AG10803 (cell line): ENCODE measurements at places on chromosomes 1 and 21.

DNA sequence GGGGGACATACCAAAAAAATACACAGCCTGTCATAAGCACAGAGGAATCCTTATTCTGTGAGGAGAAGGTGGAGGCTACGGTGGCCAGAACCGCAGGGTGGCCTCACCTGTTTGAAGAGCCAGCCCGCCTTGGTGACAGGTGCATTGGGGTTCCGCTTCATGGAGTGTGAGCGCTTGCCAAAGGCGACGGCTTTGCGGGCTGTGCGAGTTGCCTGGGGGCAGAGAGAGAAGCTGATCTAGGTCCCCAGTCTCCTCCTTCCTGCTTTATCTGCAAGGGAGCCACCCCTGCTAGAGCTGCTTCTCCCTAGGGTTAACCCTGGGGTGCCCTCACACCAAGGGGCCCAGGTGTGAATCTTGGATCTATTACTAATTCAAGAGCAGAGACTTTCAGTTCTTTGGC lies 54.3 kb upstream of the GOLT1A start:
- no peak for DNase-seq

DNA sequence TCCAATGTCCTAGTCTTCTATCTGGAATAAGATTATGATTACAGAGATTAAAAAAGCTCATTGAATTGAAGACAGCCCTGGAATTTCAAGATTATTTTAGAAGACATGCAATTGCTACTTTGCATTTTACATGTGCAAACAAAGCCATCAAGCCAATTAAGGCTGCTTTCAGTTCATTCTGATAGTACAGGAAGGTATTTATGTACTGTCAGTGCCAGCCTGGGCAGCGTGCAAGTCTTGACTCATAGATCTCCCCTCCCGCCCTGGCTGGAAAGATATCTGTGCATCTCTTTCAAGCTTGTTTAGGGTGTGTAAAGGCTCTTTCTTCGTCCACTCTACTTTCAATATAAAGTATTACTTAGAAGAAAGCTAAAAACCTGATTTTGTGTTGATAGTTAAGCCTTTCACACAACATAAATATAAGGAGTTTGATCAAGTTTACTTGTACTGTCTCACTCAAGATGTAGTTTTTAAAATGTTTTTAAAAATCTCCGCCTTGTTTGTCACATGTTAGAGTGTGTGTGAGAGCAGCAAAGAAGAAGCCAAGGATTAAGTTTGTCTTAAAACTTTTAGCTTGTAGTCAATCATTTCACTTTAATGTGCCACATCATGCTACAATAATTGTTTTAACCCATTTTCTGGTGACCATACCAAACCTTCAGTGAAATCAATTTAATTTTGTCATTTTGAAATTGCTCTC lies 13.6 kb upstream of the LYPLAL1 start:
- DNase-seq: peak; percentile 22

DNA sequence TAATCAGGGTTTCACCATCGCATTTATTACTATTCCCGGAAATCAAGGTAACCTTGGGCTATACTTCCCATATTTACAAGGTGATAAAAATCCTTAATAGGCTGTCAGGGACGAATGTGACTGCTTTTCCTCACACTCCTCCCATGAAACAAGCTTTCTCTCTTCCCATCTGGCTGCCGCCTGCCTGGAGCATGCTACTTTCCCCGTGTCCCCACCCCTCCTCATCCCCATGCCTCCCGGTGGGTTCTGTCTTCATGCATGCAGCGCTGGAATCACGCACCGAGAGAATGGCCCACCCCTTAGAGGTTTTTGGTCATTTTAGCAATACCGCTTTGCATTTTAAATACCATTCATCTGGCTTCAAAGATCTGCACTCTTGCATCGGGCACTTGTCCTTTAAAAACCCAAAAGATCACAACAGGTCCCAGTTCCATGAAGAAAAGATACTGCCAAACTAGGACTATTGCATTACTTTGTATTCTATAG lies 339.1 kb downstream of the NTNG1 start:
- no peak for DNase-seq

DNA sequence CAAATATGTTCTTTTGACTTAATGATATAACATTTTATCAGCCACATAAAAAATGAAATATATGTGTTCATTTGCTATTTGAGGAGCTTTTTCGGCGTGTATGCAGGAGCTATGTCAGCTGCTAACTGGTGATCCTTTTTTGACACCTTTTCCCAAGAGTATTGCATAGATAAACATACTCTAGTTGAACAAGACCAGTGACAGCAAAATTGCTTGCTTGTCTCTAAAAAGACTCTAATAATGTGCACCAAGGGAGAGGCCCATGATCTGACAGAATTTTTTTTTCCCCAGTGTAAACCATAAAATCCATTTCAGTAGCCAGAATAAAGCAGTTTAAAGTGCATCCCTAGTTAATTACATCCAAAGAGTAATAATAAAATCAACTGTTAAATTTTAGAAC lies 103.6 kb upstream of the BARHL2 start:
- DNase-seq: no peak

GRCh38 chr21:30207252-30207579 lies 8.7 kb downstream of the CLDN8 start:
- DNase-seq: no peak

GRCh38 chr1:230429067-230429735 lies 3.1 kb upstream of the PGBD5 start:
- DNase-seq: no peak

DNA sequence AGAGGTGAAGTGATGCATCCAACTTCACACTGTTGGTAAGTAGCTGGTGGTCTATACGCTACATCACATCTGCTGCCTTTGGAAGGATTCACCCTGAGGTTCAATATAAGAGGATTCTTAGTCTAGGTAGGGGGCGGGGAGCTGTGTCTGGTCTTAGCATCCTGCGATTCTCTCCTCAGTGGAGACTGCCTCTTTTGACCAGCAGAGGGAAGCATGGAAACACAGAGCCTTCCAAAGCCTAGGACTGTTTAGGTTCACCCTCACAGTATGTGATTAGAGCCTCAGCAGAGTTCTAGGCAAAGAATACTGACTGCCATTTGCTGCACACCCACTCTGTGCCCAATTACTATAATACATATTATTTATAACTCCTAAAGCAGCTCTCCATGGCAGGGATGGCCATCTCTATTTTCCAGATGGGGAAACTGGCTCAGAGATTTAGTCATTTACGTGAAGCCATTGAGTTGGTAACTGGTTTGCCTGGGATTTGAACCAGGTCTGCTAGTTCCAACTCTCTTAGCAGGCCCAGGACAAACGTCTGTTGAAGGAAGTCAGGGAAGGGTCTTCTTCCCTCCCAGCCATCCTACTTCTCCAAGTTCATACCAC lies 28.9 kb upstream of the EFCAB14 start:
- DNase-seq: peak; percentile 44

DNA sequence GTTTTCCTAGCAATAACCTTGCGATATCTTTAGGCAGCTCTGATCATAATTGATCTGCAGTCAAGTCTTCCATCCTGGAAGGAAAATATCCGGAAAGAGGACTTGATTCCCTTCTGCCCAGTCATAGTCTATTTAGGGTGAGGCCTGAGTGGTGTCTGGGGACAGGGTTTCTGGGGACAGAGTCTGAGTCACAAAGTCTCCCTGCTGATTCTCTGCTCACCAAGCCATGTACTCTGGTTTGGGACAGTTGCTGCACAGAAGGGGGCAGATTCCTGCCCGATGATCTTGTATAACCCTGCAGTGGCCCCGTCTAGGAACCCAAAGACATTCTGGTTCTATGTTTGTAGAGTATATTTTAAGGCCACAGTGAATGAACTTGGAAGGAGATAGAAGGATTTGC lies 178.8 kb downstream of the KCNJ6 start:
- no peak for DNase-seq

DNA sequence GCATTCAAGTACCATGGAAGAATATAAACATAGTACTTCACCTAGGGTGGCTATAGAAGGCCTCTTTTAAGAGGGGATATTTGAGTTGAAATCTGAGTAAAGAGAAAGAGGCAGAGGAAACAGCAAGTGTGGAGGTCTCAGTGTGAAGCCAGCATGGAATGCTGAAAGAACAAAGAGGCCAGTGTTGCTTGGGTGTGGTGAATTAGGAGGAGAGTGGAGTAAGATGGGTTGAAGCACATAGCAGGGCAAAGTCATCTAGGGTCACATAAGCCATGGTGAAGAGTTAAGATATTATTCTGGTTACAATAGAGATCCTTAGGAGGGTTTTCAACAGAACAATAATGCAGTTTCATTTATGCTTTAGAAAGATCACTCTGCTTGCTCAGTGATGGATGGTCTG lies 37.5 kb downstream of the C1orf141 start:
- DNase-seq: no peak

DNA sequence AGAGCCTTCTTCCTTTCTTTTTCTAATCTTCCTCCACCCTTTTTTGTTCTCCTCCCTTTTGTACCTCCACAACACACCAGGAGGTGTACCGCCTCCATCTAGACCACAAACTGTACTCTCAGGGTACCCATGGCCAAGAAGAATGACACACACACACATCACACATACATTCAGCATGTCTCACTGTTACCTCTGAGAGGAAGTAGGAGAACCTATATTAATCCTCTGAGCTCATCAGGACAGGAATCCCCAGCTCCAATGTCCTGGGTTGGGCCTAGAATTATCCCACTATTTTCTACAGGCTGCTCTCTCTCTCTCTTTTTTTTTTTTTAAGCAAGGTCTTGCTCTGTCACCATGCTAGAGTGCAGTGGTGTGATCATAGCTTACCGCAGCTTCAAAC lies 36.7 kb downstream of the ATP2B4 start:
- DNase-seq: peak; percentile 89

GRCh38 chr1:183278739-183279591 lies 92.9 kb downstream of the LAMC2 start:
- DNase-seq: peak; percentile 91

- no peak for DNase-seq
Observed at GRCh38 chr1:22330092-22330759, 121.4 kb upstream of the ZBTB40 start.

GRCh38 chr1:164670026-164670425 lies 111.0 kb downstream of the PBX1 start:
- DNase-seq: no peak

GRCh38 chr1:8825985-8826481 lies 8.6 kb upstream of the RERE start:
- DNase-seq: peak; percentile 93

DNA sequence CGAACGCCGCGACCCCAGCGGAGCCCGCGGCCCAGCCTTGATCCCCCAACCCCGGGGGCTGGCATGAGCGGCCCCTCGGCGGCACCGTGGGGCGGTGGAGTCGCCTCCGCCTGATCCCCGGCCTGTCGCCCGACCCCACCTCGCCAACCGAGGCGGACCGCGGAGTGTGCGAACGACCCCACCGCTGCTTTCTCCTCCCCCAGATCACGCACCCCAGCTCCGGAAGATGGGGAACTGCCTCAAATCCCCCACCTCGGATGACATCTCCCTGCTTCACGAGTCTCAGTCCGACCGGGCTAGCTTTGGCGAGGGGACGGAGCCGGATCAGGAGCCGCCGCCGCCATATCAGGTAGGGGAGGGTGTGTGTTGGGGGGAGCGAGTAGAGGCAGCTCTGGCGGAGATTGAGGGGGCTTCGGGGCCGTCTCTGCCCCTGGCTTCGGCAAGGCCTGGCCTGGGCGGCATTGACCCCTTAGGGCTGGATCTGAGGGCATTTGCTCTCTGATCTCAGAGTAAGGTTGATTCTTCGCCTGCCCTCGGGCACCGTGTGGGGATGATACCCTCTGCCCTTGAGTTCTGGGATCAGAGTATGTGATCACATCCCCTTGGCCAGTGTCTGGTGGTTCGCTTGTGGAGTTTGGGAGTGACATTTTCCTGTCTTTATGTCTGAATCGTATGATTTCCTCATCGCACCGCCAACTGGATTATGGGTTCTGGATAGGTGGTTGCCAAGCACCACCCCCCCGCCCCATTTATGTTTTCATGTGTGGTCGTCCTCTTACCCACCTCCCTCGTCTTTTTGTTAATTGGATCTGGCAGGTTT lies 668 bp downstream of the RNF11 start:
- DNase-seq: peak; percentile 43

DNA sequence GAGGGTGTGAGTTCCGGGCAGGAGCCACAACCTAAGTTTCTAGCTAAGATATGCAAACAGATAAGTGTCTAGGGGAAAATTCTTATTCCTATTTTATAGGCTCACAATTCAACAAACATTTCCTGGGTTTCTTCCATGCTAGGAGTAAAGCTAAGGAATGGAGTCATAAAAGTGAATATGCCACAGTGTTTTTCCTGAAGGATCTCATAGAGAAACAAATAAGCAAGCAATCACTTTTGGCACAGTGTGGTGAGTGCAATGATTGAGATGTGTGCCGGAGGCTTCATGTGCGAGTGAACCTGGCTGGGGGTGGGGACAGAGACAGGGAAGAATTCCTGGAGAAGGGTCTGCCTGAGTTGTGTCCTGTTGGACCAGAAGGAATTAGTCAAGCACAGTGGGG lies 147.4 kb downstream of the TENT5C start:
- no peak for DNase-seq

GRCh38 chr1:92424381-92424780 lies 62.3 kb downstream of the GFI1 start:
- DNase-seq: no peak

DNA sequence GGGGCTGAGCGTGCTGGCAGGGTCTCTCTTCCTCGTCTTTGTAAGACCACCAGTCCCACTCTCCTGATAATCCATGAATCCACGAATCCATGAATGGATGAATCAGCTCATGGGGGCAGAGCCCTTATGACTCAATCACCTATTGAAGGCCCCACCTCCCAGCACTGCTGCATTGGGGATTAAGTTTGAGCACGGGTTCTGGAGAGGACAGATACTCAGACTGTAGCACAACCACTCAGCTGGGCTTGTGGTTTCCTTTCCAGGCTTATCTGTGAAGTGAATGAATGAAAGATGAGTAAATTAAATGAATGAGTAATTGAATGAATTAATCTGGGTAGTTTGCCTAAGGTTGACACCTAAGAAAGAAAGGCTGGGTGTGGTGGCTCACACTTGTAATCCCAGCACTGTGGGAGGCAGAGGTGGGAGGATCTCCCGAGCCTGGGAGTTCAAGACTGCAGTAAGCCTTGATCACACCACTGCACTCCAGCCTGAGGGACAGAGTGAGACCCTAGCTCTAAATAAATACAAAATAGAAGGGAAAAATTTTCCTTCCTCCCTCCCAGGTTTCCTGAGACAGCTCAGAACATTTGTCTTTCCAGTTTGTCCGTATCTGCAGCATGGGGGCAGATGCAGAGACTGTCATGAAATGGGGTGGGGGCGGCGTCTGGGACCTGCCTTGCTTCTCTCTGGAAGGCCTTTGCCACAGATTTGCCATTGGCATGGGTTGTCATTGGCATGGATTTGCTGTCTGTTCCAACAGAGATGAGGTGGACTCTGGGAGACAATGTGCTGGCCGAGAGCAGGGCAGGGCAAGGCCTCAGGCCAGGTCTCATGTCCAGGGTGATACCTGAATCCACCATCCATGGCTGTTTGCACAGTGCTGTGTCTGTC lies 187.7 kb upstream of the C1orf174 start:
- DNase-seq: no peak
